ENCODE measurements at places on chromosomes 3 and 15. TPM values are rescaled to one million over a fixed set of nuclear protein-coding genes. Genes with fewer than 3 reads are reported as not detected.

The FBN1 gene
- polyA plus RNA-seq = 6.3 TPM

The EPHA3 gene
- 0.73 TPM for polyA plus RNA-seq

The PCLAF gene
- 22.8 TPM for polyA plus RNA-seq

The ATP8B4 gene
- polyA plus RNA-seq = 8.3 TPM

The CISH gene
- polyA plus RNA-seq = 7.0 TPM

The ZDHHC23 gene
- 2.2 TPM for polyA plus RNA-seq

The C3orf22 gene
- polyA plus RNA-seq = 0.05 TPM

The TRPC1 gene
- polyA plus RNA-seq = 7.1 TPM

The GPR15 gene
- 1.0 TPM for polyA plus RNA-seq

The TSPAN3 gene
- polyA plus RNA-seq = 127 TPM

The PP2D1 gene
- not detected for polyA plus RNA-seq

The PRR20G gene
- 0.27 TPM for polyA plus RNA-seq

The SLC6A1 gene
- 50.0 TPM for polyA plus RNA-seq

The CCDC13 gene
- polyA plus RNA-seq = 0.59 TPM

The ENTPD3 gene
- 1.2 TPM for polyA plus RNA-seq

The C2CD4B gene
- polyA plus RNA-seq = 8.8 TPM

The SHQ1 gene
- polyA plus RNA-seq = 17.4 TPM

Data from thymus (tissue), 14 donors.